ENCODE measurements at places on chromosomes 6 and 20.

GRCh38 chr6:7086488-7086887 lies 21.3 kb upstream of the RREB1 start:
- peak; percentile 16 for DNase-seq

GRCh38 chr6:30928677-30929076 lies 3.3 kb downstream of the SFTA2 start:
- no peak for DNase-seq

DNA sequence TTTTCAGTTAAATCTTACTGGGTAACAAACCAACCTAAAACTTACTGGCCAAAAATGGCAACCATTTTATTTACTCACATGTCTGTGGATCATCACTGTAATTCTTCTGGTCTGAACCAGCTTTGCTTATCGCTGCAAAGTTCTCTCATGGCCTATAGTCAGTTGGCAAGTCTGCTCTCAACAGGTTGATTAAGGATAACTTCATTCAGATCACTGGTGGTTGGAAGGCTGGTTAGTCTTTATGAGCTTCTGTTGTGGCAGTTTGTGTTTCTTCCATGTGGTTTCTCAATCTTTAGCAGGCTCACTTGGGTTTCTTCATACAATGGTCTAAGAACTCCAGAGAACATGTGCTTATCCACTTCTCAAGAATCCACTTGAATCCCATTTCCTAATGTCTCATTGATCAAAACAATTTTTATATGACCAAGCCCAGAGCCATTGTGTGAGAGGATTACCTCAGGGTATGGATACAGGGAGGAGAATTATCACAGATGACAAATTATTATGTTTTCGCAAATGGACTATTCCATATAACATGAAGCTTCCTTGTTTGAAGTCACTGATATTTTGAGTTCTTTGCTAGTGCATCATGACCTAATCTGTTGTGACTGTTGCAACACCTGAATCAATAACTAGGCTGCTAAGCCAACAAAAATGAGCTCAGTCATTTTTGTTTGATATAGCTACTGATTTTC lies 155.4 kb upstream of the BMP2 start:
- no peak for DNase-seq

GRCh38 chr20:36601540-36601939 lies 4.0 kb upstream of the RAB5IF start:
- no peak for DNase-seq

DNA sequence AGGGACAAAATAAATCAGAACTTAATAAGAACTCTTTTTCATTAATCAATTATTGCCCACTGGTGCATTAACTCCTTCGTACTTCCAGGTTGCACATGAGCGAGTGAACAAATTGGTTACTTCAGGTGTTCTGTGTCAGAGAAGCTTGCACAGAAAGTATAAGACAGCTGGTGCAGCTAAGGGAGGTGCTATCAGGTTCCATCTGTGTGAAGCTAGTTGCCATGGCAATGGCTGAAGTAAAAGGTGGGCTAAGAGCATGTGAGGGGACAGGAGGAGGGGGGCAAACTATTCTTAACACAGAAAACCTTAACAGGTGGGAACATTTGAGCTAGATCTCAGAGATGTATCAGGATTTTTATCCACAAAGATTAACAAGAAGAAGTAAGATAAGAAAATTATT lies 81.6 kb downstream of the MANEA start:
- DNase-seq: no peak

GRCh38 chr6:111642463-111643158 lies 36.9 kb upstream of the TRAF3IP2 start:
- DNase-seq: peak; percentile 31

GRCh38 chr20:58618351-58619076 lies 32.6 kb upstream of the STX16 start:
- DNase-seq: no peak

GRCh38 chr6:122153557-122153956 lies 245.9 kb upstream of the HSF2 start:
- DNase-seq: no peak

- DNase-seq: no peak
Observed at GRCh38 chr6:154638369-154638768, 94.8 kb upstream of the SCAF8 start.

DNA sequence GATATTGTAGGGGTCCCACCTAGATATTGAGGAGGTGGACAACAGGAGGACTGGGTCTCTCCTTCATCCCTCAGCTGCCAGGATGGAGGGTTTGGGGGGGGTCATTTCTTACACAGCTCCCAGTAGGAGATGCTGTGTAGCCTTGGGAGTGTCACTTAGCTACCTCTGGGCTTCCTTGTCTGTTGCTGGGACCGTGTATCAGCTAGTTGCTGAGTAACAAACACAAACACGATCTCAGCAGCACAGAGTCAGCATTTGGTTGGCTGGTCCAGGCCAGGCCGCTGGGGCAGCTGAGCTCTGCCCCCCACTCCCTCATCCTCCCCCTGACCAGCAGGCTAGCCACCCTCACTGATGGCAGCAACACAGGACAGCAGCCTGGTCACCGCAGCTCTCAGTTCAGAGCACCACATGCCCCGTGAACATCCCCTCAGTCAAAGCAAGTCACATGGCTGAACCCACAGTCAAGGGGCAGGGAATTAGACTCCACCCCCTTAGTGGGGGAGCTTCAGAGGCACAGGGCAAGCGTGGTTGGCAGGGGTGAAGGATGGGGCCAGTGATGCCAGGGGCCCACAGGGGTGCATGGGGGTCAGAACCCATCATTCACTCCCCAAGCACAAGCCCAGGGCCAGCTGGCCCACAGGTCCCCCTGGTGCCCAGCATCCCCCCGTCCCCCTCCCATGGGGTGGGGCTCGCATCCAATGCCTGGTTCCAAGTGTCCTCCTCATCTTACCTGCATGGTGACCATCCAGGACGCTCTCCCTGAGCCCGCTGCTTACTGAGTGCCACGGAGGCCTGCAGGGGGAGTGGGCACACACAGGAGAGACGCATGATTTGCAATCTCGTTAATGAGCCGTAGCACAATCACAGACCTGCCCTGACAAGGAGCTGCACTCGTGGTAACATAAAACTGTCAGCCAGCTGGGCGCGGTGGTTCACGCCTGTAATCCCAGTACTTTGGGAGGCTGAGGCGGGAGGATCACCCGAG lies 112.4 kb downstream of the TAF4 start:
- DNase-seq: peak; percentile 23

DNA sequence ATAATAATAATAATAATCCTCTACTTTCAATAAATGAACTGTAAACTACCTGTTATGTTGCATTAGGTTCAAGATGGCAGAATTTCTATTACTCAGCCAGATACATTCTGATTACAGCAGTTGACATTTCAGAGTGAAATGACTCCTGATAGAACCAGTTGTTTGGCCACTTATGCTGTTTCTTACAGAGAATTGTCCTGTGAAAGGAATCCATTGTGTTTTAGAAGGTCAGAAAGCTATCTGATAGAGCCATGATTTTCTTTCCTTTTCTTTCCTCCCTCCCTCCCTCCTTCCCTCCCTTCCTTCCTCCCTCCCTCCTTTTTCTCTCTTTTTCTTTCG lies 16.6 kb downstream of the GJA10 start:
- DNase-seq: no peak

DNA sequence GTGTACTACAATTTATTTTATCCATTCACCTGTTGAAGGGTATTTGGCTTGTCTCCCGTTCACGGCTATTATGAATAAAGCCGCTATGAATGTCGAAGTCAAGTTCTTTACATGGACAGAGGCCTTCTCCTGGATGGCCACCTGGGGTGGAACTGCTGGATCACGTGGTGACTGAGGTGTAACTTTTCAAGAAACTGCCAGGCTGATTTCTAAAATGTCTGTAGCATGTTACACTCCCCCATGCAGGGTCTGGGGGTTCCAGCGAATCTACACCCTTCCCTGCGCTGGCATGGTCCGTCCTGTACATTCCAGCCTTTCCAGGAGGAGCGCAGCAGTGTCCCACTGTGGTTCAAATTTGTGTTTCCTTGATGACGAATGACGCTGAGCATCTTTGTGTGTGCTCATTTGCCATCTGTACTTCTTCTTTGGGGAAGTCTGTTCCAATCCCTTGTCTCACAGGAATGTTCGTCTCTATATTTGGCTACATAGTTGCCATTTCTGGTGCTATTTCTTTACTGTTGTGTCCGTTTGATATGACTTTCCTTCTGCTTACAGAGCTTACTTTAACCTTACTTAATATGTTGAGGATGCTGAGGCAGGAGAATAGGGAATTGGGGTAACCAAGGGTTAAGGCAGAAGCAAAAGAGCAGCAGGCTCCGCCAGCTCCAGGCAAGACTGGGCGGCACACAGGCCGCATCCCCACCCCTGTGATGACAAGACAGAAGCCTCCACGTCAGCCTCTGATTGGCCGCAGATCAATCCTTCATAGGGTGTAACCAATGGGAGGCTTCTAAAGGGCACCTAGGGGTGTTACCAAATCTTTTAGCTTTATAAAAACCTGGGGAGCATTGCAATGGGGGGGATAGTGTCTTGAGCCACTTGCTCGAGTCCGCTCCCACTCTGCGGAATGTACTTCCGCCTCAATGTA lies 106.6 kb downstream of the TAF4 start:
- DNase-seq: no peak

GRCh38 chr6:158188591-158188990 lies 20.4 kb downstream of the GTF2H5 start:
- DNase-seq: no peak

GRCh38 chr6:110395221-110395620 lies 20.2 kb downstream of the DDO start:
- no peak for DNase-seq

- no peak for DNase-seq
Observed at GRCh38 chr6:22227824-22228610, 68.8 kb downstream of the PRL start.

DNA sequence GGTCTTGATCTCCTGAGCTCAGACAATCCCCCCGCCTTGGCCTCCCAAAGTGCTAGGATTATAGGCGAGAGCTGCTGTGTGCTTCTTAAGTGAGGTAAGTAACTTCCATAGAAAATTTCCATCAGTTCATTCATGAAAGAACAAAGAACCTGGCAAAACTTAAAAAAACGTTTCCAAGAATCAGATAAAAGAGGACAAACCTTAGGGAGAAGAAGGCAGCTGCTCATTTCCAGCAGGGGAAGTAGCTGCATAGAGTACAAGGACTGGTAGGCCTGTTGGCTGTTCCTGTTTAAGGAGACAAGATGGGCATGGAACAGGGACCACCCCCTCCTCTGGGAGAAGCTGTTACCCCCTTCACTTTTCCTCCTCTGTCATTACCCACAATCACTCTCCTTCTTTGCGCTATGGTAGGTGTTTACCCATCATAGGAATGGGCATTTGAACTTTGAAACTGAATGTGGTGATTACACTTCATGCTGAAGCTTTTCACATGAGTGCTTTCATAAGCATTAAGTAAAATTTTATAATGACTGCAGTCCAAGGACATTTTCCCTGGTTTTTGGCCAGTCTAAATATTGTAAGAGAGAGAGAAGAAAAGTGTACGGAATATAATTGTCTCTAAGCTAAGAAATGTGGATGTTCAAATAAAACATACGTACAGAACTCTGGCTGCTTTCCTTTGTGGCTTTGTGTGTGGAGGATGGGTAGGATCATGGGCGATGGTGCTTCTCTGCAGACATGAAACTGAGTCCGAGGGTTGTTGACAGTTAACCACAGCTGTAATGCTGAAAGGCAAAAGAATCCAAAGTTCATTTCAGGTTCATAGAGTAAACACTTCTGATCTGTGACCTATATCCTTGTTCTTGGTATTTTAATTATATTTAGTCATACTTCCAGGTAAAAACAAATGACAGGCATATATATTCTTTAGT lies 56.4 kb downstream of the CCN2 start:
- DNase-seq: no peak

GRCh38 chr6:107368471-107368870 lies 90.9 kb downstream of the PDSS2 start:
- DNase-seq: no peak

- DNase-seq: no peak
Observed at GRCh38 chr6:63458480-63459115, 113.7 kb upstream of the LOC128125822 start.

GRCh38 chr6:53627391-53628218 lies 38.0 kb downstream of the KLHL31 start:
- DNase-seq: no peak

DNA sequence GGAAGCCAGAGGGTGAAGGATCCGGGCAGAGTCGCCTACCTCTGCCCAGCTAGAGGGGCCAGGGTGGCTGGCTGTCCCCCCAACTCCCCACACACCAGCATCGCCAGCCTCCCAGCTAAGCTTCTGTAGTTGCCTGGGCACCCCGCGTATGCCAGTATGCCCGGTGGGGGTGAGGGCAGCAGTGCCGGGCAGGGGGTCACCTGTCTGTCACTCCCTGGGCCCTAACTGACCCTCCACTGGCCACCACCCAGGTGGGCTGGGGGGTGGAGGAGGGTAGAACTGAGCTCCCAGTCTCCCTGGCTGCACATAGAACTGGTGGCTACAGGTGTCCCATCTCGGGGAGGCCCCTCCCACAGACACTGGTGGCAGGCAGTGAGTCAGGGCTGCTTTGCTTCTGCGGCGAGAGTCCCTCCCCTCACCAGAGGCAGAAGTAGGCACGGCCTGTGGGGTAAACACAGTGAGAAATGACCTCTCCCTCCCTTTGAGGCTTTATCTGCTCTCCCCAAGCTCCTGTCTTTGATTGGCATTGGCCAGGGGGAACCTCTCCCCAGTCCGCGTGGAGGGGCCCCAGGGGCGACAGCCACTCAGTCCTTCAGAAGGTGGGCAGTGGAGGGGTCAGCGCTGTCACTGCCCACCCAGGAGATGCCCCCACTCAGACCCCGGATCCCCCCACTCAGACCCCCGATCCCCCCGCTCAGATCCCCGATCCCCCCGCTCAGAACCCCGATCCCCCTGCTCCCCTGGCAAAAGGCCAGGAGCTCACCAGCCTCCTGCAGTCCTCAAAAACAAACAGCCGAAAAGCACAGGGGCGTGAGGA lies 2.5 kb downstream of the NTSR1 start:
- DNase-seq: no peak

DNA sequence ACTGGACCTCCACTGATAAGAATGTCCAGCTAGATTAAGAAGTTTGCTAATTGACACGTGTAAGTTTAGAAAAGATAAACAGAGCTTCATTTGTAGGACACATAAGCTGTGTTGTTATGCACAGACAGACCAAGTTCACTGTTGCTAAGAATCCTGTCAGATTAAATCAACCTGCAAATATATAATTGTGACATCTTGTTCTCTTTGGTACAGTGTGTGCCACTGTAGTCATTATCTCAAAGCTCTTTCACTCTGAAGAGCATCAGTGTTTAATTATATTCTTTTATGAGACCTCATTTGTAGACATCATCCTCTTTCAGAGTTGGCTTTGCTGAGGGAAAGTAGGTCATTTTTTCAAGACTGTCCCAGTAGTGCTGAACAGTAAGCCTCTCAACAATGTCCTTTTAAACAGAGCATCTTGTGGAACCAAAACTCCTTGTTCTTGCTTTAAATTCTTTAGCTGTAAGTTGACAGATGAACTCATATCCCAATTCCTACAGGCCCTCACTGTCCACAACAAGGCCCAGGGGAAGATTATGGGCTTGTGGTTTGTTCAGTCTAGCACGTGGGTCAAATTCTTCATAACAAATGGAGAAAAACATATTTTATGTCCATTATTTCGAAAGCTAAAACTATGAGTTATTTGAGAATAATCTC lies 252.4 kb downstream of the HDGFL1 start:
- DNase-seq: no peak

- no peak for DNase-seq
Observed at GRCh38 chr20:33235696-33236095, at the start of gene BPIFA1. Gene BPIFA1, plus strand, starts transcription at chr20:33235996. Its CDS starts 1,716 bp downstream, at chr20:33237712.

GRCh38 chr6:160457823-160458222 lies 109.6 kb downstream of the SLC22A3 start:
- DNase-seq: no peak

GRCh38 chr20:37657924-37658804 lies 35.7 kb upstream of the CTNNBL1 start:
- DNase-seq: no peak

GRCh38 chr20:53940907-53941545 lies 129.4 kb downstream of the BCAS1 start:
- no peak for DNase-seq

GRCh38 chr20:22473293-22473692 lies 111.1 kb downstream of the FOXA2 start:
- DNase-seq: no peak

Measured in naive thymus-derived CD8-positive, alpha-beta T cell (primary cell).